Stimulated activated CD8-positive, alpha-beta memory T cell treated with anti-CD3 and anti-CD28 coated beads, Interleukin-7, amount 100 ng/mL, for 24 hours (primary cell): ENCODE measurements at places on chromosomes 5 and 9.

DNA sequence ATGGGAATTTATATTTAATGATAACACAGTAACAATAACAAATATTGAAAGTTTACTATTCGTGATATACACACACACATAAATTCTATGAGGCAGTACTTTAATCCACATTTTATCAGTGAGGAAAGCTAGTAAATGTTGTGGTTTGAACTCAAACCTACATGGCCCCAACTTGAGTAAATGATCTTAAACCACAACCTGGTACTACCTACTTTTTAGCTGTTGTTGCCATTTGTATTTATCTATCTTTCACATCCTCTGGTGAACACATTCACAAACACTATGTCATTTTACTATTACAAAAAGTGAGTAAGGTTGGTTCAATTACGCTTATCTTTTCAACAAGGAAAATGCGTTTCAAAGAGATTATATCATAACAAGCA is 186.1 kb downstream of the SMC2 start:
- no peak for DNase-seq

- DNase-seq = no peak
These were observed 18.6 kb downstream of the TMEM252 start for GRCh38 chr9:68522131-68522530.

GRCh38 chr5:159975462-159976019 is 33.4 kb upstream of the TTC1 start:
- DNase-seq = no peak

DNA sequence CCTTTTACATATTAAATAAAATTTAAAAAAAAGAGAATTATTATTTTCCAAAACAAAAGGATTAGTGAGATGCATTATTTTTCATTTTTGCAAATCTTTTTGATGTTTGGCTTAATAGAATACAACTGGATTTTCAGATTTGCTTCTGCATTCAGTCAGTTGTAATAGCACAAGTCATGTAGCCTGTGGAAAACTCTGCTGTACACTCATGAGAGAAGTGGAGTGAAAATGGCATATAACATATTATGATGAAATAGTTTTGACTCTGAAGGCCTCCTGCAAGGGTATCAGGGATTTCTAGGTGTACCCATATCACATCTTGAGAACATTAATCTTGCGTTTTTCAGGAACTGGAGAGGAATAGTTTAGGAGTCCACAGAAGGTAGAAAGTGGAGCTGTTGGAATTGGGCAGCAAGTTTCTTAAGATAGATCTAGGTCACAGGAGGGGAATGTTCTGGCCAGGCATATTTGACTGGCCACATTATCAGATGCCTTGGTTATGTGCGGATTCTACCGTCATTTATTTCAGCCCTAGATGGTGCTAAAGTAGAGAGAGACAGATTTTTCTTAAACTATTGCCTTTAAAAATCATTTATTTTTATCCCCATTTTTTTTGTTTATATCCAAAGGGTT is 16.4 kb downstream of the LNPEP start:
- no peak for DNase-seq

DNA sequence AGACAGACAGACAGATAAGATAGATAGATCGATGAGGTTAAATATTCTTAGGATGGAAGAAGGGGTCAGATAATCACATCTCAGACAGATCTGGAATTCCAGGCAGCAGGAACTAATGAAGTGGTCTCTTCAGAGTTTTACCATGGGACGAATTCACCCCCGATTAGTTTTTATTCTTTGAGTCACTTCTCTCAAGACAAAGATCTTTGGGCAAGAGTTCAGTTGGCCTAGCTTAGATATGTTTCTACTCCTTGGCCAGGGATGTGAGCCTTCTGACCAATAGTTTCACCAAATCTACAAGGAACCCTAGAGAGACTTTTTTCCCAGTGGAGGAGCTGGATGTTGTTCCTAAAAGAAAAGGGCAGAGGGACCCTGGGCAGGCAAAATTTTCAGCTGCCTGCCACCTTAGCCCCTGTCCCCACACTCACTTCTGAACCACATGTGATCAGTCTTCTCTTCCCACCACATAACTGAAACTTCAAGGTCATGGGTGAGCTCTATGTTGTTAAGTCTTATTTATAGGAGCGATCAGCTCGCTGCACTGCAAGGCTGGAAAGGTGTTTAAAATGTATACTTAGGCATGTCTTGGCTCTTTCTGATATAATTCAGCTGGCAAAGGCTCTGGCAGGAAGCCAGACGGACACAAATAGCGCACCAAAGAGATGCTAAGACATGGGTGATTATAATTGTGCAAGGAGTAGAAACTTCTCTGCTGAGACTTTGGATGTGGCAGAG is 132.9 kb downstream of the PALM2AKAP2 start:
- no peak for DNase-seq

GRCh38 chr9:83239747-83240146 is 176.8 kb upstream of the RASEF start:
- no peak for DNase-seq

- no peak for DNase-seq
These were observed at the start of gene CKMT2 for GRCh38 chr5:81233080-81233634. CKMT2 (plus strand) TSS chr5:81233322; CDS start chr5:81251133, 17,811 bp downstream.

DNA sequence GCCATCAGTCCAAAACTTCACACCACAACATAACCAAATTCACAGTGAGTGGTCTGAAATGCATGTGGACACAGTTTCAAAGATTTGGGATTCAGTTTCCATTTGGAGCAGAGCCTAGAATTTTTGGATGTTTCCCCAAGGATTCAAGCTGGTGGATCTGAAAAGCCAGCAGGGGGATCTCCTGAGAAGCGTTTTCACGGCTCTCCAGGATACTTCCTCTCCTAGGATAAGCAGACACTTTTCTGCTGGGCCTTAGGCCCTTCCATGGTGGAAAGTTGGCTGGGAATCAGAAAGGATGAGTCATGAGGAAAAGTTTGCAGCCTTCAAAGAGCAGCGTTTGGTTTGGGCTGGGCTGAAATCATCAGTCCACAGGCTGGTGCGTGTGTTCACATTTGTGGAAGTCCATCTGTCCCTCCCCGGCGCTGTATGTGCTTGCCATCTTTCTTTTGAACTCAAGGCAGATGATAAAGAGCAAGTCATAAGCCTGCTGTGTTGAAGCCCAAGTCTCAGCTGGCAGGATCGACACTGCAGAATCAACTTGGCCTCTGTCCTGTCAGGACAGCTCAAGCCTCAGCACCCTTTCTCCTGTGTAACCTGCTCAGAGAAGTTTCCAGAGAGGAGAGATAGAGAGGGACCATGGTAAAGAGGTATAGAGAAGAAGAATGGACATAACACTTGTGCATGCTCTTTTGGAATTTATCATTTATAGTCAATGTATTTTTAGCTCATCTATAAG is 152.6 kb upstream of the MSX2 start:
- DNase-seq = no peak

DNA sequence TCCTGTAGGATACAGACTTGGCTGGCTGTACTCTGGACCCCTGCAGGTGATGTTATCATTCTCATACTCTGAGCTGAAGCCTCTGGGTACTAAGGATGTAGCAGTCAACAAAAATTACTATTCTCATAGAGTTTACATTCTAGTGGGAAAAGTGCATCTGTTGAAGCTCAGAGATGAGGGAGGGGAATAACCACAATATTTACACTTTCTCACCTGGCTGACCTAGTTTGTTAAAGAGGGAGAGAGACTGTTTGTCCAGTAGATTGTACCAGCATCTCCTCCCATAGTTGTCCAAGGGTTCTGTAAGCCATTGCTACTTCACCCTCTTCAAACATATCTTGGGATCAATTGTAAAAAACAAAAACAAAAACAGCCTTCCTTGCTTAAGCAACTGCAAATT is 33.8 kb upstream of the CHD1 start:
- DNase-seq = no peak

GRCh38 chr5:66197764-66198405 is 53.8 kb downstream of the SREK1 start:
- DNase-seq = no peak

DNA sequence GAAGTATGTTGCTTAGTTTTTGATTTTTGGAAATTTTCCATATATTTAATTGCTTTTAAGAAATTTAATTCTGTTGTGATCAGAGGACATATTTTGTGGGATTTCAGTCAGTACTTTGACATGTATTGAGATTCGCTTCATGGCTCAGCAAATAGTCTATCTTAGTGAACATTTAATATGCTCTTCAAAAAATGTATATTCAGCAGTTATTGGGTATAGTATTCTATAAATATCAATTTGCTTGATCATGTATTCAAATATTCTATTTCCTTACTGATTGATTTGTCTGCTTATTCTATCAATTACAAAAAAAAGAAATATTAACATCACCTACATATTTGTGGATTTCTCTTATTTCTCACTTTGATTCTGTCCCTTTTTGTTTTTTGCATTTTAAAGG is 79.5 kb upstream of the HAND1 start:
- DNase-seq = no peak

GRCh38 chr9:17401858-17402257 is 177.0 kb upstream of the SH3GL2 start:
- no peak for DNase-seq

DNA sequence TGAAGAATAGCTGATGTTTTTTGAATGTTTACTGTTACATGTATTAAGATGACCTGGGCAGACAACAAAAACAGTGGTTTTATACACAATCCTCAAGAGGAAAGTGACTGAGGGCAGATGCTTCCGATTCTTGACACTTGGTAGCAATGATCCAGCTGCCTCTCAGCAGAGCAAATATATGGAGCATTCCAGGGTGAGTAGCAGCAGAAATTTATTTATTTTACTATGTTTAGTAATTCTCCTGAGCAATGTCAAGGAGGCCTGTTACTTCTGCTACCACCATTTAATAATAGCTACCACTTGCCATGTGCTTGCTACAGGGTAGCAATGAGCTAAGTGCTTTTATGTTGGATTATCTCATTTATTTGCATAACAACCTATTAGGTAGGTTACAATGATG is 69.1 kb upstream of the NR3C1 start:
- no peak for DNase-seq
